Uterus (tissue), 4 donors: ENCODE measurements at places on chromosomes 6 and 20.
A peak's percentile ranks its signal among the peaks of the same experiment; 100 is the strongest.

DNA sequence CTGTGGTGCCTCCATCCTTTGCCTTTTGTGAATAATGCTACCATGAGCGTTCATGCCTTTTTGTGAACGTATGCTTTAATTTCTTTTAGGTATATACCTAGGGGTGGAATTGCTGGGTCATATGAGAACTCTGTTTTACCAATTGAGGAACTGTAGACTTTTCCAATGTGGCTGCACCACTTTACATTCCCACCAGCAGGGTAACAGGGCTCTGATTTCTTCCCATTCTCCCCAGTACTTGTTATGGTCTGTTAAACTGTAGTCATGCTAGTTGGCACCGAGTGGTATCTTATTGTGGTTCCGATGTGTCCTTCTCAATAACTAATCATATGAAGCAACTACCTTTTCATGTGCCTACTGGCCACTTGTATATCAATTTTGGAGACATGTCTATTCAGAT lies 312.1 kb downstream of the GMDS start:
- no peak for DNase-seq

GRCh38 chr20:61951695-61952533 lies 113.8 kb downstream of the TAF4 start:
- DNase-seq, result no peak

DNA sequence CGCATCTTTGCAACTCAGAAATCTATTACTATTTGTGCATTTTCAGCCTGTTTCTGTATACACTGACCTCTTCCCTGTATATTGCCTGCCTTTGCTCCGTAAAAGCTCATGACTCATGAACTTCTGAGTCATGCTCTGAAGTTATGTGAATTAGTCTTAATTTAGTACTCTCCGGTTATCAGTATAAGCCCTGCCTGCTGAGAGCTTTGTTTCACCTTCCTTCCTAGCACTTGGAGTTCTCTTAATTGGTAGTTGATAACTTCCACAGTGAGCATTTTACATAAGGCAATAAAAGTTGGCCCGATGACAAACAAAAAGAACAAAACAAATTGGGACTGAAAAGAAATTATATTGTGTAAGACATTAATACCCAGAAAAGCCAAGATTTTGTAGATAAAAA lies 231.4 kb downstream of the GJA1 start:
- no peak for DNase-seq

GRCh38 chr20:48129345-48129942 lies 344.2 kb upstream of the SULF2 start:
- peak; percentile 34 for DNase-seq

DNA sequence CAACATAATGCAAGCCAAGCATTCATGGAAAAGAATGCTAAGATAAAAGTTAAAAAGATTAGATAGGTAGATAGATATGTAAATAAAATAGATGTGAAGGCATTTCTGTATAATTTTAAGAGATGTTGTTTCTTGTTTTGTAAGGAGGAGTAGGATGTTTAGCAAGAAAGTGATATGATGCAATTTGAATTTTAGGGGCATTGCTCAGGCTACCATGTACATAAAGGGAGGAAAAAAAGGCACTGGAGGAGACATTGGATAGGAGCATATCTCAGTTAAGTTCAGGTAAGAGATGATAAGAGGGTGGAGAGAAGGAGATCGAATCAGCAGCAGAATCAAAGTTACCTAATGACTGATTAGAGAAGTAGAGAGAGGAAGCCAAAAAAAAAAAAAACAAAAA lies 194.7 kb downstream of the TENT5A start:
- no peak for DNase-seq

DNA sequence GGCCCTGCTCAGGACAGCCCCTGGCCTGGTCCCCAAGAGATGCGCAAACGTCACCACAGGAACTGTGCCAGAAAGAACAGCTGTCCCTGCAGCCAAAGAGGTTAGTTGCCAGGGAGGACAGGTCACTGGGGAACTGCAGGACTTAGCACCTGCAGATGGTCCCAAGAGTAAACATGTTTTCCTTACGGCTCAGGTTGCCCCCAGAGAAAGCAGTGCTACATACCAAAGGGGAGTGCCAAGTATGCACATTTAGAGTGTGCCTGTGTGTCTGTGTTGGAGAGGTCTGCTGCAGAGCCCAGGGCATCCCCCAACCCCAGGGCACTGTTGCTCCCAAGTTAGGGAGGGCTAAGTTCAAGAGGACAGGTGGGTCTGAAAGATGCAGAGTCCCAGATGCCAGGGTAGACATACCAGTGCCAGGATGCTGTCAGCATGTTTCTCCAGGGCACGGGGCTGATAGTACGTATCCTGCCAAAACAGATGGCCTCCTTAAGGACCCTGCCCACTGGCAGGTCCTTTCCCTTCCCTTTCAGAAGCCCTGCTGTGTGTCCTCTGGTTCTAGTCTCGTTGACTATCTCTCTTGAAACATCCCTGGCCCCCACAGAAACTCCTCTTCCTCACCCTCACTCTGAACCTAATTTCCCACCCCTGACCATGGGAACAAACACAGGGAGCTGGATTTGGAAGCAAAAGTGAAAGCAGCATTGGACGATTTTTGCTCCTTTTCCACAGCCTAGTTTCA lies 1.3 kb downstream of the ABHD16A start:
- no peak for DNase-seq

DNA sequence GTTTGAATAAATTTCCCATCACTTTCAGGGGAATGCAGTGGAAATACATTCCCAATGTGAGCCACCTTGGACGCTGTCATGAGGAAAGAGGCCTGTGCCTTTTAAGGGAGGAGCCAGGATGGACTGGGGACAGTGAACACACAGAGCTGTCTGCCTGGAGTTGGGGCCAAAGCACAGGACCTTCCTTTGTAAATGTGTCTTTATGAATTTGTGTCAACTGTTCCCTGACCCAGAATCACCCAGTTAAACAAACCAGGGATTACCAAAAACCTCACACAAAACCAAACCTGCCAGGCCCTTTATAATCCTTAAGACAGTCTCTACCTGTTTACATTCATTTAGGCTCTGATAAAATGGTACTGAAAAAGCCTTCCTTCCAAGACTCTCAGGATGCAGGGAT lies 513.7 kb downstream of the MAFB start:
- DNase-seq, result no peak

DNA sequence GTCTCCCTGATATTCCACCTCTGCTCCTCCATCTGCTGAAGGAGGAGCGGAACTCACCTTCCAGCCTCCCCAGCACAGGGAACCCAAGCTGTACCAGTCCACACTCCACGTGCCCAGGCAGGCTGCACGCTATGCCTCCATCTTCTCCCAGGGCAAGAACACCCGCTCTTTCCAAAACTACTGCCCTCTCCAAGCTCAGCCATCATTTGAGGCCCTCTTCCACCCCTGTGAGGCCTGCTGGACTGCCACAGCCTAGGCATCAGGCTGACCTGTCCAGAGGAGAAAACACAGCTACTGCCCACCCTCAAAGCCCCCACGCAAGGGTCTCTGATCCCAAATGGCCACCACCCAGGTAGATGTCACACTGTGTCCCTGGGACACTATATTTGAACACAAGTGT lies 99.9 kb downstream of the PRND start:
- no peak for DNase-seq

- no peak for DNase-seq
These were observed 492.6 kb downstream of the CD83 start for GRCh38 chr6:14610141-14610540.

GRCh38 chr20:31718952-31719643 lies 3.6 kb downstream of the BCL2L1 start:
- no peak for DNase-seq

GRCh38 chr20:2690213-2690612 lies 2.4 kb upstream of the EBF4 start:
- DNase-seq, result no peak

DNA sequence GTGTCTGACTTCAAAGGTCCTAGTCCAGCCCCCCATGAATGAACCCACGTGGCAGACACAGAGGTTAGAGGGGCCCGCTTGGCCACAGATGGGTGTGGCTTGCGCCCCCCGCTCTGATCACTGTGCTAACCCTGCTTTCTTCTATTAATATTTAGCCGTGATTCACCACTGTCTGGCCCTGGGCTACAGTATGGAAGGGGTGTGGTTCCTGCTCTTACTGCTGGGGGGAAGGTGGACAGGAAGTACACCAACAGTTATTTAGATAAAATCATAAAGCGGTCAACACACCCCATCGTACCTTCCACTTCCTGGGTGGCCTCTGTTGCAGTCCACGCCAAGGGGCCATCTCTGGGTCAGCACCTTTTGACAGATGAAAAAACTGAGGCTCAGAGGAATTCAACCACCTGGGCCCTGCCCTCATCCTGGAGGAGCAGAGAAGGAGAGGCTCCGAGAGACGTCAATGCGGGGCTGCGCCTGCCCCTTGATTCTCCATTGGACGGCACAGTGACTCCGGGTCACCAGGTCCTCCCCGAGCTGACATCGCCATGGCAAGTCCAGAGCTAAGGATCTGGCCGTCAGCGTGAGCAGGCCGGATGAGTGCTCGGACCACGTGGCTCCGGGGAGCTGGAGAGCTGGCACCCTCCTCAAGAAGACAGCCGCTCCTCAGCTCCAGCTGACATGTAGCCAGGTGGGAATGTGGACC lies 206.3 kb downstream of the PREX1 start:
- no peak for DNase-seq

DNA sequence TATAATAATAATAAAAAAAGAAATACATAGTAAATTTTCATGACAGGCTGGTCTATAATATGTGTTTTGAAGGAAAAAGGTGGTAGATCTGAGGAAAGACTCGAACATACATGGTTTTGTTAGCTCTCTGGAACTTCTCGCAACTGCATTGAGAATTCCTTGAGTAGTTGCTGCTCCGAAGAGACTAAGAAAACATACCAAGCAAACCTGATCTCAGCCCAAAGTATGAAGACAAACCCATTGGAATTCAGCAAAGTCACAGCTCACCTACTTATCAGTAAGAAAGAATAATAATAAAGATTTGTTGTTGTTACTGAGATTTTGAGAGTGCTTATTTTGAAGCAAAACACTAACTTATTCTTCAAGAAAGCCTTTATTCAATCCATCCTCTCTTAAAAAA lies 1107.1 kb upstream of the EYS start:
- no peak for DNase-seq

DNA sequence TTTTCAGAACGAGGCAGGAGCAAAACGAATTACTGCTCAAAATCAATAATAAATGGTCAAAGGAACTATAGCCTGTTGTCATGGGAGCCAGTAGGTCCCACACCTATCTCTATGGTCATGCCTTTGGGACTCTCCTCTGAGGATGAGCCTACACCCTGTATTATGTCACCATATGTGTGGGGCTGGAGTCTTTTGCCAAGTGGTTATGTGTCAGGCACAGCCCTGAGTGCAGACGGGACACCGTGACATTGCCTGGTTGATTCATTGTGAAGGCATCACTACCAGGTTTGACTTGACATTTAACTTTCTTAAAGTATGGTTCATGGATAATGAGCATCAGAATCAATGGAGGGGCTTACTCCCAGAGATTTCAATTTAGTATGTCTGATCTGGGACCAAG lies 23.6 kb downstream of the BMP6 start:
- no peak for DNase-seq

- no peak for DNase-seq
These were observed 205.1 kb downstream of the DLL1 start for GRCh38 chr6:170085475-170086401.

DNA sequence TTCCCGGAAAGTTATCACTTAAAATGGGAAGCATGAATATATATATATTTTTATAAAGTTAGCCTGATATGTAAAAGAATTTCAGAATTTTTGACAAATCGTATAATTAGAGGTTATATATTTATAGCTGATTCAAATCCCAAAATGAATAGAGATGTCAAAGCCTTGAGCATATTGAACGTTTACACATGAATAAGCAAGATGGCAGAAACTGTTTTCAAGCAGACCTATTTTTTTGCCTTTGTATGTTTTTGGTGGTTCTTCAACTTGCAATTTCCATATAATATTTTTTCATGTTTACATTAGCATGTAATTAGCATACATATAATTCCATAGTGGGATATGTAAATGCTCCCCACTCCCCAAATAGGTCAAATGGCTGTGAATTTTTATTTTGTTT lies 189.9 kb downstream of the PRL start:
- DNase-seq, result no peak

GRCh38 chr20:59027741-59028320 lies 4.3 kb downstream of the ATP5F1E start:
- DNase-seq, result no peak

- DNase-seq, result no peak
These were observed 677.7 kb upstream of the NRSN1 start for GRCh38 chr6:23448281-23448680.

- DNase-seq, result no peak
These were observed 582.5 kb downstream of the RFPL4B start for GRCh38 chr6:112929641-112930040.

- no peak for DNase-seq
These were observed 22.1 kb upstream of the TINAG start for GRCh38 chr6:54286141-54286540.

- DNase-seq, result no peak
These were observed 71.8 kb upstream of the CITED2 start for GRCh38 chr6:139446138-139446715.

- no peak for DNase-seq
These were observed 12.1 kb upstream of the EYS start for GRCh38 chr6:65719101-65719500.

DNA sequence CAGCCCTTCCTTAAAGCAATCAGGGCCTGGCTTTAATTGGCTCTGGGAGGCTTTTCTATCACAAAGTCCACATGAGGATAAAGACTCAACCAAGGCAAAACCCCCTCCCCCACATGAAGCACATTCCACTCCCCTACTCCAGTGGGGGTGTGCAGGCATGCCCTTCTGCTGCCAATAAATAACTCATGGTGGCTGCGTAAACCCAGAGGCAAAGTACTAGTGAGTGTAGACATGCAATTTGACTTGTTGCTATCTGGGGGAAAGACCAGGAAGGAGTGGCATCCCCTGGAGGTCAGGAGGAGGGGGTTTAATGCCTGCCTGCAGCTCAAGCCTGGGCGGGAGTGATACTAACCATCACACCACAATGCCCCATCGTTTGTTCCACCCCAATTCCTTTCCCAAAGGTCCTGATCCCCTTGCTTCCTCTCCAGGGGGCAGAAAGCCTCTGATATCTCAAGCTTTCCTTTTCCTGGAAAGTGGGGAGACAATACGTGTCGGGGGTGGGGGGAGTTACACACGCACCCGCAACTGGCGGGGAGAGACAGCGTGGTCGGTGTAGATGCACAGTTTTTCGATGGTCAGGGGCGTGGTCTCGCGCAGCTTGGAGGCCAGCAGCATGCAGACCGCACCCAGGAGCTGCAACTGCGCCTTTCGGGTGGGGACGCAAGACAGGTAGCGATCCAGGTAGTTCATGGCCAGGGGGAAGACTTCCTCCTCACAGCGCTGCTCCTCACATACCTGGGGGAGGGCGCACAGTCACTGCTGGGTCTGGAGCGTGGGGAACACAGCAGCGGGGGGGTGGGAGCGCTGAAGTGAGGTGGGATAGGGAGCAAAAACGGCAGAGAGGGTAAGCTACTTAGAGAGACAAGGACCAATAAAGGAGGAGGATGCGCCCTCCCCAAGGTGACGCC lies 1.5 kb downstream of the CCND3 start:
- DNase-seq, result peak; percentile 28

DNA sequence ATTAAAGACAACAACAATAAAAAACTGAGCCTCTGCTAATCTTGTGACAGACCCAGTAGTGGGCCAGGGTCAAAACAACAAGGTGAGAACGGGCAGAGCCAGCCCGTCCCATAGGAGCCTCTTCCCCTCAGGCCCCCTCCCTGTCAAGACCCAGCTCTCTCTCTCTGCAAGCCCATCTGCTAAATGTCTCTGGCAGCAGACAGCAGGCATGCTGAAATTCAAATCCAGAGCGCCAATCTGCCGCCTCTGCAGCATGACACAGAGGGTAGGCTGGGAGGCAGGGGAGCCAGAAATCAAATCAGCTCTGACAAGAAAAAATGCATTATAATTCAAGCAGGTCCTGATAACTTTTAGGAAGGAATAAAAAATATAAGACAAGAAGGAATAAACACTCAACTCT lies 26.3 kb downstream of the METTL24 start:
- DNase-seq, result peak; percentile 65
